ENCODE measurements at places on chromosomes 13 and 19.

DNA sequence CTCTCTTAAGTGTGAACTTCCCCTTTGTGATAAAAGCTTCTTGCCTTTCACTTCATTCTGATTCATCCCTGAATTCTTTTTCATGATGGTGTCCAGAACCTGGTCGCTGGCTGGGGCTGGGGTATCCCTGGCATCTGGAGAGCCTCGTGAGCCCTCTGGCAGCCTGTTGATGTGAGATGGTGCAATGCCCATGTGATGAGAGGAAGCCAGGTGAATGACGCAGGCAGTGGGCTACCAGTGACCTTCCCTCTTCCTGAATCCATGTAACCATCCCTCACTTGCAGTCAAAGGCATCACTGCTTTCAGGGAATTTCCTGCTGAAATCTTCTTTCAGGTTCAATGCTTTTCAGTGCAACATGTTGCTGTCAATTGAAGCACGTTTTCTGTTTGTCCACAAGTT lies 158.6 kb upstream of the SLC10A2 start:
- DNase-seq = no peak

- no peak for DNase-seq
Observed at GRCh38 chr19:33524024-33524664, 2.6 kb upstream of the PEPD start.

GRCh38 chr13:106530171-106530851 lies 5.2 kb downstream of the EFNB2 start:
- DNase-seq = no peak

DNA sequence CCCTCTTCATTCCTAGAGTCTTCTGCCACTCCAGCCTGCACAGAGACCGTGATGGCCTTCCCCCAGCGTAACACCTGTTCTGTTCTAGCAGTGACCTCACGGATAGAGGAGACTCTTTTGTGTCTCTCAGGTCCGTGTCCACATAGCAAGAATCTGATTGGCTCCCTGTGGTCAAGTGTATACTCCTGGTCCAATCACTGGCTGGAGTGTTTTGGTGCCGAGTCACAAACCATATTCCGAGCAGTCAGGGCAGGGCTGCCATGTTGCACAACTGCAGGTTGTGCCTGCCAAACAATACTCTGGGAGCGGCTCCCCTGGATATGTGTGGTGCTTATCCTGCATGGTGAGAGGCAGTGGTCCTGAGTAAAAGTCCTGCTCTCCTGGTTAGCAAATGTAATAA lies 402.4 kb downstream of the KCNRG start:
- no peak for DNase-seq

DNA sequence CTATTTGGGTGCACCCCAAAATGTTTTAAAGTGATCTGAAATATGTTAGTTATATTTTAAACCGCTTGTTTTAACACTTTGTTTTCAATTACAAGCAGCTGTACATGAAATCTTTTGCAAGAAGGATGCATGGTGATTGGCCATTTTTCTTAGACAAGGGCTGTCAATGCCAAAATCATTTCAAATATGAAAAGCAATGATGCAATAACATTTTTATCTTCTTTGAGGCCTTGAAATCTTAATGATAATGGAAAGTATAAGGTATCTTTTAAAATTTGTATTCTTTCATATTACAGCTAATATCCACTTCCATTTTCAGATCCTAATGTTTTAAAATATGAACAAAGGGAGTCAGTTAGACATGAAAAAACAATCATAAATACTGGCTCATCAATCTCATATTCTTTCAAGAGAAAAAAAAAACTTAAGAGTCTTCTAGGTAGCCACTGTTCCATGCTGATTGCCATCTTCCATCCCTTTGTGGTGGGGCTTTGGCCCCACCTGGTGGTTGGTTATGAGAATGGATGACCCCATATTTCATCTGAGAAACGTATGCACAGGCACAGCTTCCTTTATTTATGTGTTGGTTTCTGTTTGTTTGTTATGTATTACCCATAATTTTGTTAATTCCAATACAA lies 330.3 kb upstream of the MIR17HG start:
- DNase-seq = peak; percentile 47

DNA sequence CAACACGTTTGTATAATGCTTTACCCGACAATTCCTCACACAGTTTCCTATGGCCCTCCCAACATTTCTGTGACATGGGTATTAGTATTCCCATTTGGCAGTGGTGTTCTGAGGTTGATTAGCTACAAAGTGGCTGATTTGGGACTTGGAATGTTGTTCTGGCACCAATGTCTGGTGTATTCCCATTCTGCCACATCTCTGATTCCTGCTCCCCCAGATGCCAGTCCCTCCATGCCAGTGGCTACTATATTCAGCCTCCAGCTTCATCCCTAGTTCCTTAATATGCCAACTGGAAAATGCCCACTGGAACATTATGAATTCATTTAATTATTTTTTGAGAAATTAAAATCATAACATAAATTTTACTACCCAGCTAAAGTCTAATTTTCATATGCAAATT lies 60.6 kb upstream of the NBEA start:
- DNase-seq = no peak

DNA sequence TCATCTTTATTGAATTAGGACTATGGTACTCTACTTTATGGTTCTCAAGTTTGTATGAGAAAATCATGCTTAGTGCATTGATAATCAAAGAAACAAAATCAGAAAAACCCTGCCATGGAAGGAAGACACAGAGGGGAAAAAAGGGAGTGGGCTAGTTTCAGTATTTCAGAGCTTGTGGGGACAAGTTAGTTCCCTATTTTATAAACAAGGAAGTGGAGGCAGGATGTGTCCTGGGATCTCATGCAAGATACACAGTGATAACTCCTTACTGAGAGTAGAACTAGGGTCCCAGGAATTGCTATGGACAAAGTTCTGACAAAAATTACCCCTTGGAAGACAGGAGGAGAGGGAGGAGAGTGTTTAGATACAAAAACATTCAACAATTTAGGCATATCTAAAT lies 1277.3 kb downstream of the UQCRFS1 start:
- DNase-seq = no peak

- peak; percentile 87 for DNase-seq
Observed at GRCh38 chr19:44723952-44724319, 24.6 kb upstream of the BCL3 start.

DNA sequence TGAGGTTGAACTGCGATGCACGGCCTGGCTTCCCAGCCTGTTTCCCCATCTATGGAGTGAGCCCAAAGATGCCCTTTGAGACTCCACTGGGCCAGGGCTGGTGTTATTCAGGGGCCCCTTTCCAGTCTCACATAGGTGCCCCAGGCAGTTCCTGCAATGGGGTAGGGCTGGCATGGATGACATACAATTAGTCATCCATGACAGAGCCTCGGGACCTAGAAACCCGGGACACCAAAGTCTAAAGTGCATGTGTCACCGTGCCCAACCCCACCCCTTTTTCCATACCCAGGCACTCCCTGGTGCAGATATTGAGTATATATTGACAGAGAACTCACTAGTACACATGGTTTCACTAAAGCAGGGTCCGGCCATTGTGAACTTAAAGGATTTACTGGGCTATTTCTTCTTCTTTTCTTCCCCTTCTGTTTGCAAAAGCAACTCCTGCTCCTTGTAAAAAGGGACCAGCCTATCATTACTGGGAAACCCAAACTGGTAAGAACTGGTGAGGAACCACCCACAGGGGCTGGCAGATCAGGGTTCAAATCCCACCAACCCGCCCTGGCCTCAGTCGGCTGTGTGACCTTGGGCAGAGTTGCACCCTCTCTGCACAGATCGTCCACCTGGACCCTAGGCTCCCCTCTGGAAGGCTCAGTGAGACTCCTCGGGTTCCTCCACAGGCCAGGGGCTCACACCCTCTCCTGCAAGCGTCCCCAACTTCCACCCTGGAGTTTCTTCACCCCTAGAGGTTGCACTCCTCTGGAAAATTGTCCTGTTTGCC lies 2.7 kb downstream of the B3GNT3 start:
- peak; percentile 77 for DNase-seq

Measured in stimulated activated CD8-positive, alpha-beta memory T cell treated with anti-CD3 and anti-CD28 coated beads, Interleukin-4, amount 100 ng/mL, for 48 hours (primary cell).